ENCODE measurements at places on chromosomes 5 and 9.

DNA sequence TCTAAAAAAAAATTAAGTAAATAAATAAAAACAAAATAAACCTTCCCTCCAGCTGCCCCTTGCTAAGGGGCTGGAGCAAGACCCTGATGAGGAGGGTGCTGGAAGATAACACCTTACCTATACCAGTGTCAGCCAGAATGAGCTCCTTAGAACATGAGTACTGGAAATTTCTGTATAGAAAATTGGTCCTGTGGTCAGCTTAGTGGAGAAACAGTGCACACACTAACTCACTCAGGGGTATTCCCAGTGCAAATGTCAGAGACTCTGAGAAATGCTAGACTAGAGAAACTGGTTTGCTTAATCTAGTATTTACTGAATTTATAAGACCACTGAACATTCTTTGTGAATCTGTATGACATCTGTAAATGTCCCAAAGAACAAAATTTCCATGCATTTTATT, 62.1 kb upstream of the CTXN3 start:
- no peak for DNase-seq

- no peak for DNase-seq
Measured at GRCh38 chr5:91052977-91053740, 330.0 kb downstream of the ARRDC3 start.

DNA sequence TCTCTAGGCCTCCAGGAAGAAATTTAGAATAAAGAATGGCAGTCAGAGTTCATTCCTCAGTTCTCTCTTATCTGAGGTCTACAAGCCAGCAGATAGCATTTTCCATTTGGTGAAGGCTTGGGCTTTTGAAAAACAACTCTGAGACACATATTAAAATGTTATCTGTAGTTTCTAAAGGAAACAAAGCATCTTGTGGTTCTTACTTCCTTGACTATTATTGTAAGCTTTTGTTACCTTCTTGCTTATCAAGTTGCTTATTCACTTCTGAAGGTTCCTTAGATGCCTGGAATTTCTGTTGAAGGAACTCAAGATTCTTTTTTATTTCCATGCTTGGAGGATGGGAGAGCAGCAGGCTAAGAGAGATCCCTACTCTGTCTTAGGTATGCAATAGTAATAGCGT, 79.2 kb upstream of the MRPS30 start:
- DNase-seq = no peak

GRCh38 chr5:180213657-180214207, 4.7 kb upstream of the RASGEF1C start:
- no peak for DNase-seq

GRCh38 chr9:95552814-95553546, 36.2 kb upstream of the PTCH1 start:
- no peak for DNase-seq

- no peak for DNase-seq
Measured at GRCh38 chr5:59999056-59999455, 105.5 kb upstream of the PDE4D start.

GRCh38 chr9:2785060-2785950, 58.6 kb downstream of the PUM3 start:
- DNase-seq = no peak

DNA sequence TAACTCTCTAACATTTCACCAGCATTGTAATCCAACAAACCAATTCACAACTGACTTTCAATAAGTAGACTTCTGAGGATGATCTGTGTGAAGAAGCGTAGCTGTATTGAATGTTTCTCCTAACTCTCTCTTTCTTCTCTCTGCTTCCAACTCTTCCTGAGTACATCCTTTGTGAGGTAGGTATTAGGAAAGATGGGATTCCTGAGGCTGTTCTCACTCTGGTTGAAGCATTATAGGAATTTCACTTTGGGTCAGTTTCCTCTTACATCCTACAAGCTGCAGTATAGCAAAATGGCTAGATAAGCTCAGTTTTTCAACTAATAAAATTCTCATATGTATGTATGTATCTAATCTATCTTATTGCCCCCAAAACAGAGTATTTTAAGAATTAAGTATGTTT, 702.8 kb downstream of the CETN3 start:
- no peak for DNase-seq

- no peak for DNase-seq
Measured at GRCh38 chr5:7970816-7971215, 101.9 kb downstream of the MTRR start.

Data from SW480 (cell line).